ENCODE measurements at places on chromosomes 2 and 18.

- no peak for DNase-seq
These were observed 43.6 kb downstream of the L3MBTL4 start for GRCh38 chr18:6370886-6371635.

- DNase-seq = no peak
These were observed 260.2 kb downstream of the TMX3 start for GRCh38 chr18:68454511-68455228.

GRCh38 chr2:240920783-240921231 lies 14.7 kb downstream of the CROCC2 start:
- no peak for DNase-seq

GRCh38 chr2:238097988-238098871 lies 1.9 kb upstream of the ESPNL start:
- no peak for DNase-seq

DNA sequence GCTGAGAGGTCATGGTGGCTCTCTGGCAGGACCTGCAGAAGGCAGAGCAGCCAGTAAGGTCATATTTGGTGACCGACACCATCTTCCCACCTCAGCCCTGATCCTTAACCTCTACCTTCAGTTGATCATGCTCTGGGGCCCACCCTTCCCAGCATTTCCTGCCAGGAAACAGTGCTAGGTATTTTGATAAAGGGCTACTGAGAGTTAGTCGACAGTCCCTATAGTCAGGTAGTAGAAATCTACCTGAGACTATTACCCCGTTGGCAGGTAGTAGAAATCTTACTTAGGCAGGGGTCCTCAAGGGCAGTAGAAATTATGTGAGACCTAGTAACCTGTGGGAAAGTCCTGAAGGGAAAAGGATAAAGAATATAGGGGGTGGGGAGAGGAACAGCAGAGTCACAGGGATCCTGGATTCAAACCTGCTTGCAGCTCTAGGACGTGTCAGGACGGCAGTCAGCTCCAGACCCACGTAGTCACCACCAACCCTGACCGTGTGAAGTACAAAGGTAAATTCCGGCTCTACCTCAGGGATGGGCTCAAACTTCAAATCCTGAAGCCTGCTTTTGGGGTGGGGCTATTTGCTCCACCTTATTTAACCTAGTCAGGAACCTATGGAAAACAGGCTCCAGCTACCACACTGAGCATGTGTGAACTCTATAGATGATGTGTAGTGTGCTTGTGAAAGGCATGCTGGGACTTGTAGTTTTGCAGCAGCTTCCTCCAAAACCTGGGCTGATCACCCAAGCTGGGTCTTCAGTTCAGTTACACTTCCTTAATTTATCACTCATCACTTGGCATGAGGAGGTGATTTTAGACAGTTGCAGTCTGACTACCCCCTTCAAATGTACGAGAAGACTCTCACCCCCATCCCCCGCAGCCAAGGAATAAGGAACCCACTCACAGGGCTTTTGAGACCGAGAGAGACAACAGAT lies at the start of gene DQX1:
DQX1 (minus strand) TSS at position 515 of the 932 bp plus-strand sequence; CDS start at position 13, 502 bp downstream.
- no peak for DNase-seq

DNA sequence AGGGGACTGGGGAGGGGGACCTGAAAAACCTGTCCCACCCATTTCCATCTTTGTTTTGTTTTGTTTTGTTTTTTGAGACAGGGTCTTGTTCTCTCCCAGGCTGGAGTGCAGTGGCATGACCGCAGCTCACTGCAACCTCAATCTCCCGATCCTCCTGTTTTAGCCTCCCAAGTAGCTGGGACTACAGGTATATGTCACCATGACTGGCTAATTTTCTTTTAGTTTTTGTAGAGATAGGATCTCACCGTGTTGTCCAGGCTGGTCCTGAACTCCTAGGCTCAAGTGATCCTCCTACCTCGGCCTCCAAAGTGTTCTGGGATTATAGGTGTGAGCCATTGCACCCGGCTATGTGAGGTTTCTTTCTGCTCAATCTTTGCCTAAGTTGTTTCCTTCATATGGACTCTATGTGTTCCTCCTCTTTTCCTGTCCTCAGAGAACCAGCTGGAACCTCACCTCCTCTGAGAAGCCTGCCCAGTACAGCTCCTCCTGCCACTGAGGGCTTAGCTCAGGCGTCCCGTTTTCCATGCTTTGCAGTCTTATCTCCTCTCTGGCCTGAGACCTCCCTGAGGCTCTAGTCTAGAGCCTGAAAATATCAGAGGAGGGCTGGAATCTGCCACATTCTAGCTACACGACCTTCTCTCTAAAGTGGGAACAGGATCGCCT lies 74.8 kb downstream of the HS1BP3 start:
- no peak for DNase-seq

DNA sequence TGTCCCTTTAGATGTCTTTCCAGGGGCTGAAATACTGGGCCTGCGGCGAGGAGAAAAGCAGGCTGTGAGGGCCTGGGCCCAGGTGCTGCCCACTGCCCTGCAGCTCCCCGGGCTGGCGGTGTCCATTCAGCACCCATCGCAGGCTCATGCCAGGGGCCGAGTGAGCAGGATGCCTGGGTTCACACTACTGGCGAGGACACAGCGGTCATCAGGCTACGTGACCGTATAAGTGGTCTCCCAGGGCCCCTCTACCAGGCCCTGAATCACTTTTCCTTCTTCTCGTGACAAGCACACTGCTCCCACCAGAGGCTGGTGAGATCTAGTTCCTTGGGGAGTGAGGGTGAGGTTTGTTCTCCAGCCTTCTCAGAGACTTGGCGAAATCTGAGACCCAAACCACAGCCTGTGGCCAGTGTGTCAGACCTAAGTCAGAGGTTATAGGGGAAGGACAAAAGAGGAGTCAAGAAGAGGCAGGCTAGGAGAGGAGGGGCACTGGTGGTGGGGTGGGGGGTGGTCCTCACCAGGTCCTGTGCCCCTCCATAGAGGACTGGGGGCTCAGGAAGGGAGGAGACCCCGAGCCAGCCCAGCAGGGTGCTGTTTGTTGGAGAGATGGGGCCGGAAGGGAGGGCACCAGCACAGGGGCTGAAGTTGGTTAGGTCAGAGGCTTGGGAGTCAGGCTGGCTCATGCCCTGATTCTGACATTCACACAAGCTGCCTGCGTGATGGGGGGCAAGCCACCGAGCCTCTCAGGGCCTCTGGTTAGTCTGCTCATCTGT lies 6.6 kb upstream of the SEMA4C start:
- DNase-seq = no peak

- no peak for DNase-seq
These were observed 27.2 kb upstream of the EFR3B start for GRCh38 chr2:25014631-25015030.

GRCh38 chr18:615092-615521 lies 18.3 kb downstream of the CLUL1 start:
- DNase-seq = no peak

DNA sequence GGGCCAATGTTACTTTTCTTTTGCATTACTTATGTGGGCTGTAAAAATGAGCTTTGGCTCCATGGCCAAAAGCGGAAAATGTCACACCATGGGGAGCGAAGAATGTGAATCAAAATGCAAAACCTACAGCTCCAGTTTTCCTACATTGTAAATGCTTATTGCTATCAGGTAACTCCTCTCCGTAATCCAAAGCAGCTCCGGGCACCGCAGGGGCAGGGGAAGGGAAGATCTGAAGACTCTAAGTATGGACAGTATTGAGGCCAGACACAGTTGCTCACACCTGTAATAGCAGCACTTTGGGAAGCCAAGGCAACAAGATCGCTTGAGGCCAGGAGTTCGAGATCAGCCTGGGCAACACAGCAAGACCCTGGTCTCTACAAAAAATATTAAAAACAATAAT lies 7.1 kb upstream of the AGFG1 start:
- DNase-seq = no peak

- peak; percentile 9 for DNase-seq
These were observed 40.1 kb upstream of the AKAIN1 start for GRCh38 chr18:5237083-5237722.

GRCh38 chr18:34626404-34627136 lies 83.5 kb upstream of the DTNA start:
- no peak for DNase-seq
